Stimulated activated CD4-positive, alpha-beta T cell treated with anti-CD3 and anti-CD28 coated beads, Interleukin-1b, Interleukin-23, amount 100 ng/mL, for 1 hour (primary cell): ENCODE measurements at places on chromosomes 5 and 9.

DNA sequence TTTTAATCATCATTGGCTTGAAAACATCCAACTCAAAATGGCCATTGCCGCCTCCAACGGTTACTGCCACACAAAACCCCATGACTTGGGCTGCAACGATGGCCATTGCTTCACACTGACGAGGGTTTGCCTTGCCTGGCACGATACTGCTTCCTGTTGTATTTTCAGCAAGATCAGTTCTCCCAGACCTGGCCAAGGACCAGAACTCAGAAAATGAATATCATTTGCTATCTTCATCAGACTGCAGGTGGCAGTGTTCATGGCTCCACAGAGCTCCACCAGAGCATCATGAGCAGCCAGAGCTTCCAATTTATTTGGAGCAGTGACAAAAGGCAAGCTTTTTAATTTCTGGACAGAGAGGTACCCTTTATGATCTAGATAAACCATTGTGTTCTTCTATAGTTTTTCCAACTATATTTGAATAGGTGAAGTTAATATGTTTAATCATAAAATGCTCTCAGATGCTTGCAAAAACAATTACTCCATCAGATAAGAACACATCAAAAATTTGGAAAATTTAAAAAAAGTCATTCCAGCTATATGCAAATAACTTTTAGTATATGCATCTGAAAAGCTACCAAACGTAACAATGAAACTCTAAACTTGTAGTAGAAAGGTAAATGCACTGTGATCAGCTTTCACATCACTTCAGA, 10.4 kb downstream of the AMACR start:
- no peak for DNase-seq

GRCh38 chr9:101462558-101462957, 27.0 kb upstream of the ALDOB start:
- DNase-seq = no peak

DNA sequence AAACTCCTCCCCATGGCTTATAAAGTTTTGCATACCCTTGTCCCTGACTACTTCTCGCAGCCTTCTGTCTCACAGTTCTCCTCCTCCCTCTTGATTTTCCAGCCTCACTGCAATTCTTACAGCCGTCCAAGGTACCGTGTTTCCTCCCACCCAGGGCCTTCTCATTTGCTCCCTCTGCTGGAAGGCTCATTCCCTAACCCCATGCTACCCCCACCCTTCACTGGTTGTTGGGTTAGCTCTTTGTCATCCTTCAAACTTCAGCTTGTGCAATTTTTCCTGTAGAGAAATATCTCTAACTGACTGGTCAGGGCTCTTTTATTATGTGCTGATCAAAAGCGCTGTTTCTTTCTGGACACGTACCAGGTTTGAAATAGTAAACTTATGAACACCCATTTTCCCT, 329.2 kb downstream of the EBF1 start:
- DNase-seq = no peak

DNA sequence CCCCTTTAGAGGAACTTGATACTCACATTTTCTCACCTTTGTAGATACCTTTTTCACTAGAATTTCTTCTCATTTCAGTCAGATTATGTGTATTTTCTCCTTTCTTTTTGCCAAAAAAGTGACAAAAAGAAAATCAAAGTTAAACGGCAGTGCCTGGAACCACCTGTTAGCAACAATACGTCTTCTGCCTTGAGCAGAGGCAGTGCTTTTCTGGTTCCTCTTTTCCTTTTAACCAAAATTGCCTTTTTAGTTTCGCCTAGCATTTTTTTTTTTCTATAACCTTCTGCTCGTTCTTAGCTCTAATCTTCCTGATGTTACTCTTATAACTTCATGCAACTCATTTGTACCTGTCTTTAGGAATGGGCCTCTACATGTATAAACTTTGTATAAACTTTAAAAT, 26.1 kb downstream of the SMIM32 start:
- no peak for DNase-seq

- no peak for DNase-seq
Observed at GRCh38 chr5:111774525-111774924, 17.5 kb upstream of the NREP start.

DNA sequence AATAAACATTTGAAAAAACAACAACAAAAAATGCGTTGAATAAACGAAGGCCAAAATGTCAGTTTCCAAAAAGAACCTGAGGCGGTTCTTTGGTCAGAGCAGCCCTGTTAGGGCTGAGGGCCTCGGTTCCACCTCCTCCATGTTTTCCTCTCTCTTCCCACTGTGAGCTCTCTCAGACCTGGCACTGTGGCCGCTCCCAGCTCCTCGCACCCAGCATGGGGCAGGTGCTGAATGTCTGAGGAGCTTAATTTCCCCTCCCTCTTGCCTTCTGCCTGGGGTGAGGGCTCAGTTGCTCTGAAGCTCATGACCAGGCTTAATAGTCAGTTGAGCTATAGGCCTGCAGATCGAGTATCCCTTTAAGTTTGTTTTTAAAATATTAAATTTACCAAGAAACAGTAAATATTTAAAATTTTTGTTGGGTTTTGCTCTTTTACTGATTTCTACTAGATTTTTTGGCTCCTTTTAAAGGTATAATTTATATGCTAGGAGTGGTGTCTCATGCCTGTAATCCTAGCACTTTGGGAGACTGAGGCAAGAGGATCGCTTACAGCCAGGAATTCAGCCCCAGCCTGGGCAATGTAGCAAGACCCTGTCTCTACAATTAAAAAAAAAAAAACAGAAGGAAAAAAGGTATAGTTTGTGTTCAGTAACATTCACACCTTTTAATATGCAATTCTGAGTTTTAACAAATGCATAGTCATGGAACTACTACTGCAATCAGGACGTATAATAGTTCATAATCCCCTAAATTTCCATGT, 28.1 kb downstream of the DAPK1 start:
- DNase-seq = no peak

- no peak for DNase-seq
Observed at GRCh38 chr9:35423499-35423898, 66.4 kb upstream of the RUSC2 start.

DNA sequence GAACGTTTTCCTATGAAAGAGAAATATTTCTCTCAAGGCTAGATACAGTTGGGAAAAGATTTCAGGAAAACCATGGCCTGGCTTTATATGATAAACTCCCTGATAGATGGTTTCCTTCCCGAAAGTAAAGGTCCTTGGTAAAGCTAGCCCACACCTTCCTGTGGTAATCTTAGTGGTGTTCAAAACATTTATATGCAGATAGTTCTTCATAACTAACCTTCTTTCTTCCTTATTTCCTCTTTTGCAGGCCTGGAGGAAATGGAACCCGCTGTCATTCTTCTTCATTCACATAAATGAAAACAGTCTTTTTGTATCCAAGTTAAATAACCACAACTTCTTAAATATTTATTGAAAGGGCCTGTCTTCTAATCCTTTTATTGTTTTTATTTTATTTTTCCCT, 474.0 kb upstream of the ACTBL2 start:
- DNase-seq = no peak

- DNase-seq = no peak
Observed at GRCh38 chr9:134698587-134699342, 57.2 kb downstream of the COL5A1 start.

DNA sequence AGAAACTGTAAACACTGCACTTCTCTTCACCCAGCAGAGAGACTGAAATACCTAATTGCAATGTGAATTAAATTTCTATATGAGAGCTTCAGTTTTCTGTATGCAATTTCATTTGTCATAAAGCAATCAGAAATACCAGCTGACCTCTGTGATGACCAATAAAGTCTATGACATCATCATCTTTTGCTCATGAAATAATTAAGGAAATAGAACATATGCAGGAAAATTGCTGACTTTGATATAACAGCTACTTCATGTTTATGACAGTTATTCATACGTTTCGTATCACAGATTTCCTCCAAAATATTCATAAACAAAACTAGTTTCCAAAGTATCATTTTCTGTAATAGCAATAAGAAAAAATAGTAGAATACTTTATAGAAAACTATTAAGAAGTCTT, 652.3 kb downstream of the SLCO4C1 start:
- DNase-seq = no peak

DNA sequence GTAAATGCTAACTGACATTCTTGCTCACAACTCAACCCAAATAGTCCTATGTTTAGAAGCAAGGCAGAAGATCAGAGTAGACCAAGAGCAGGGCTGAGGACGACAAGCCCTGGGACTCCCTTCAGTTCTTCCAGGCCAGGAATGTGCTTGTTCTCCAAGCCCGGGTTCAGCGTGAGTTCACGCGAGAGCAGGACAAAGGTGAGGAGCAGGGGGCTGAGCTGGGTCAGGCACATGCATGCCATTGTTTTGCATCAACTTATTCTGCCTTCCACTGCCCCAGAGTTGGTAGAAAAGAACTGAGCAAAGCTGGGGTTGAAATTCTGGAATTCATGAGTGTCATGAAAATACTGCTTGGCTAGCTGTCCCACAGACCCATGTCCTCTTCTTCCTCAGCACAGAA, 206.5 kb downstream of the PAX5 start:
- no peak for DNase-seq

GRCh38 chr5:134543820-134544614, 18.5 kb downstream of the JADE2 start:
- peak; percentile 15 for DNase-seq

DNA sequence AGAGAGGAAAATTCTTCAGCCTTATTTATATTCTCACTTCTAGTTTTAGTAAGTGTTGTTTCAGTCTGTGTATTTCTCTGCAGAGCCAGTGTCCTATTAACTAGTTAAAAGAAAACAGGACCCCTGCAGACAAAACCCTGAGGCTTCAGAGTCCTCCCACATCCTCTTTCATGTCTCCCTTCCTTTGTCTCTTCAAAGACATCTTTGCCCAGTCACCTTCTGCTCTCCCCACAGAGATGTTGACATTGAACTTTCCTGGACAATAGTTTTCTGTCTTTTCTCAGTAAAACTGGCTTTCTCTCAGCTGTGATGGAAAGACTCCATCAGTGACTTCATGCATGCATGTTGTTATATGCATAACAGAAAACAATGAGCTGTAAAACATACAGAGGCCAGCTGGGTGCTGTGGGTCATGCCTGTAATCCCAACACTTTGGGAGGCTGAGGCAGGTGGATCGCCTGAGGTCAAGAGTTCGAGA, 20.2 kb downstream of the GRAMD2B start:
- DNase-seq = no peak

DNA sequence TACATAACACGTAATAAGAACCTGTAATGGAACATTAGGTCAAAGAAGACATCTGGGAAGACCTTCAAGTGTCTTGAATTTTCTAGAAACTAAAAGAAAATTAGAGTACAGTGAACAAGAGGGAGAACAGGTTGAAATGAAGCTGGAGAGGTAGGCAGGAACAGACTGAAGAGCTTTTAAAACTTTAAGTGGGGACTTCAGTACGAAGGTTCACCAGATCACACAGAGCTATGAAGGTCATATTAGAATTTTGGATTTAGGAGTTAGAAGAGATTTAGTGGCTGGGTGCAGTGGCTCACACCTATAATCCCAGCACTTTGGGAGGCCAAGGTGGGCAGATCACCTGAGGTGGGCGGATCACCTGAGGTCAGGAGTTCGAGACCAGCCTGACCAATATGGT, 26.6 kb downstream of the MLANA start:
- DNase-seq = no peak

- no peak for DNase-seq
Observed at GRCh38 chr9:71704796-71705195, 63.5 kb downstream of the CEMIP2 start.

DNA sequence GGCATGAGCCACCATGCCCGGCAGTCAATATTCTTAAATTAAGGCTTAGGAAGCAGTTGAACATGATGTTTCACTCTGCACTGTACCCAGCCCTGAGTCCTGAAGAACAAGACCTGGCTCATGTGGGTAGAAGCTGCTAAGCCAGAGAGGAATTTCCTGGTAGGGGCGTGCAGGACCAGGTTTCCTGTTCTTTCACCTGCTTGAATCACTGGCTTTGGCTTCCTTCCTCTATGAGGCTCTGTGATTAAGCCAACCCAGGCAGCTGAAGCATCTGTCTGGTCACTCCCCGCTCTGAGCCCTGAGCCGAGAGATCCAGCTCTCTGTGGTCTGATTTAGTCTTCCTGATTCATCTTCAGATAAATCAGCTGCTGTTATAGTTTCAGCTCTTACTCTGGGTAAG, 29.1 kb downstream of the CFAP77 start:
- no peak for DNase-seq

DNA sequence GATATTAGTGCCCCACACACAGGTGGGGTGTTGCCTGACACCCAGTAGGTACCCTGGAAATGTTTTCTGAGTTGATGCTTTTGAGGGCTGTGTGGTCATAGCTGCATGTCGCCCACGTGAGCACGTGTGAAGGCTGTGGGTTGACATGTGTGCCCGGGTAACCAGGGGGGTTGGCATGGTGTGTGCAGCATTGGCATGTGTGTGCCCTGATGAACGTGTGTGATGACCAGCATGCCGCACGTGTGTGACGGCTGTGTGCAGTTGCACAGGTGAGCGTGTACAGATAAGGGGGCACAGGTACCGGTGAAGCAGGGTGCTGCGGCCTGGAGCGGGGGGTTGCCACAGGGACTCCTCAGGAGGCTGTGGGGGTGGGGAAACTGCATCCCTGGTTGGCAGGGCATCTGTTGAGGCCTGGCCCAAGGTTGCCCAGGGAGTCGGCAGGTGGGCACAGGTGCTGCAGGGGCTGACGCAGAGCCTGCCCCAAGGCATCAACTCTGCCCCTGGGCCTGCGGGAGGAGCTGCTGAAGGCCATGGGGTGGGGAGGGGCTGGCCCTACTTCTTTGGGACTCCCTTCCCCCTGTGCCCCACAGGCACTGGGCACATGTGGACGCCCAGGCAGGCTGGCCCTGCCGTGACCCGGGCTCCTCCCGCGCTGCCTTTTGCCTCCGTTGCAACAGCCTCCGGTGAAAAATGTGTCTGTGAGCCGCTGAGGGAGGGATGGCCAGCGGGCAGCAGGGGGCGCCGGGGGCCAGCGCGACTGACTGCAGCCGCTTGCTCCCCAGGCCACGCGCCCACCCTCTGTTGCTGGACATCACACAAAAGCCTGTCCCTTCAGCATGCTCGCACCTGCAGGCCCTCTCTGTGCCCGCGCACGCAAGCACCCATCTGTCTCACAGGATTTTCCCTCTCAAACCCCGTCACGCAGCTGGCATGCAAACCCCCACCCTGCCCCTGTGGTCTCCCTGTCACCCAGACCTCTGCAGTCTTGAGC, 2.2 kb downstream of the UNC5A start:
- no peak for DNase-seq

DNA sequence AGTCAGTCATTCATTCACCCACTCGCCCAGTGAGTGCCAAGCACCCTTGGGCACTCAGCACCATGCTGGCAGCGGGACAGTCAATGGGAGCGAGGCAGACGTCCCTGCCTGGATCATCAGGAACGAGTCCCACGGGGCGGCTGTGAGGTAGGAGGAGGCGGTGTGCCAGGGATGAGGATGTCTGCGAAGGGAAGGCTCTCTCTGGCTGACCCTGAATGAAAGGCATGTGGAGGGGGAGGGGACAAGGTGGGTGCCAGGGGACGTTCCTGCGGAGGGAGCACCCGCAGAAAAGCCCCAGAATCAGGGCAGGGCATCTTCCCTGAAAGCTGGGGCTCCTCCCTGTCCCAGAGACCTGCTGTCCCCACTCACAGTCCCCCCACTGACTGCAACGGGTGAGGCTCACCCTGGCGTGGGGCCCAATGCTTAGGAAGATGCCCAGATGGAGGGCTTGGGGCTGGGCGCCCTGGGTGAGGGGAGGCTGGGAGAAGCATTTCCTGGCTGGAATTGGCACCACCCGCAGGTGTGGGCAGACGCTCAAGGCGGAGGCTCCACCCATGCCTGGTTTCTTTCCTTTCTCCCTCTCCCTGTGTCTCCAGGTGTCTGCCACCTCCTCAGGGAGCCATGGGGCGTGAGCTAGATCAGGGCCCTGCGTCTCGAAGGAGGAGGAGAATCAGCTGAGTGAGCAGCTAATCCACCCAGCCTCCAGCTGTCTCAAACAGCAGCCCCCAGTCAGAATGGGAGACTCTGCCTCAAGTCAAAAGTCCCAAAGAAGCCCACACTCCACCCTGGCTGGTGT, 179.0 kb upstream of the PPP1R26 start:
- DNase-seq = no peak

- DNase-seq = no peak
Observed at GRCh38 chr9:28005779-28006178, 432.5 kb upstream of the C9orf72 start.
